ENCODE measurements at places on chromosomes 2 and 18. TPM values are rescaled to one million over a fixed set of nuclear protein-coding genes. Genes with fewer than 3 reads are reported as not detected.
A peak's percentile ranks its signal among the peaks of the same experiment; 100 is the strongest.

The R3HDM1 gene
- 29.8 TPM for total RNA-seq

The DYNAP gene
- total RNA-seq, result not detected

The RAB6C gene
- 0.68 TPM for total RNA-seq

The VWA3B gene
- not detected for total RNA-seq

The ZSWIM2 gene
- not detected for total RNA-seq

The PARD3B gene
- 25.7 TPM for total RNA-seq

The ITGA4 gene
- 40.3 TPM for total RNA-seq

The SLC25A12 gene
- total RNA-seq, result 27.2 TPM

The COL4A3 gene
- total RNA-seq, result 36.7 TPM

The TTC21B gene
- 23.7 TPM for total RNA-seq

The KCNG2 gene
- total RNA-seq, result 1.5 TPM

The CNGA3 gene
- not detected for total RNA-seq

The TMEM178A gene
- total RNA-seq, result 5.4 TPM

The CYRIA gene
- total RNA-seq, result 5.6 TPM

The PSME4 gene
- 56.0 TPM for total RNA-seq

The AQP12B gene
- not detected for total RNA-seq

The MREG gene
- total RNA-seq, result 10.7 TPM

The ADAM17 gene
- 32.4 TPM for total RNA-seq

The PLCL1 gene
- total RNA-seq, result 26.2 TPM

The CHRNA1 gene
- 0.41 TPM for total RNA-seq

The GKN1 gene
- total RNA-seq, result 20.7 TPM

DNA sequence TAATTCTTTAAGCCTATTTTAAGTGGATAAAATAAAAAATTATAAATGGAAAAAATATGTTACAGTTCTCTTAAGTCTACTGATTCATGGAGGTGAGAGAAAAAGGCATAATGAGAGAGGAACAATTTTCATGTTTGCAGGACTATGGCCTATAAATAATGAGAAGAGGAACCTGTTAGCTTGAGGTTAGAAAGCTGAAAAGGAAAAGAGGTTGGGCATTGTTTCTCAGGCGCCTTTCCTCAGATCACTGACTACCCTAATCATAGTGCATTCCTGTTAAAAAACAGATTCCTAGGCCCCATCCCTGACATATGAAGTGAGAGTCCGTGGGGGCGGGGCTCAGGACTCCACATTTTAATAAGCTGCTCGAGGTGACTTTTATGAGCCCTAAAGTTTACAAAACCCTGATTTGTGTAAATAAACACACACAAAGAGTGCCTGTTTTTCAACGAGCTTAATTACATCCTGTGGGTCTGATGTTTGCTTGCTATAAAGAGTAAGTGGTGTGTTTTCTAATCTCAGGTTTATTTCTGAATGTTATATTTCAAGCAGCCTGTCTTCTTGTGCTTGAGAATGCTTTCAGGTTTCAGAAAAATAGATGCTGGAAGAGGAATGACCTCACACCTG lies 335.5 kb downstream of the CLIP4 start:
- H3K27ac ChIP-seq, result no peak overlapping the region
- no peak overlapping the region for H3K4me3 ChIP-seq
- DNase-seq, result no peak
- H3K36me3 ChIP-seq, result no peaks in the 10 kb centered on the region
- H3K27me3 ChIP-seq, result no peaks in the 10 kb centered on the region

GRCh38 chr2:85728883-85729824 lies 24.6 kb upstream of the ATOH8 start:
- peak overlapping the region; percentile 18 for H3K4me3 ChIP-seq
- H3K27me3 ChIP-seq, result no peaks in the 10 kb centered on the region

- H3K36me3 ChIP-seq, result no peaks in the 10 kb centered on the region
- H3K4me1 ChIP-seq, result no peaks in the 10 kb centered on the region
- no peaks in the 10 kb centered on the region for H3K27me3 ChIP-seq
Measured at GRCh38 chr18:73408469-73408868, 540.7 kb upstream of the NETO1 start.

GRCh38 chr18:10543277-10543676 lies 17.4 kb downstream of the NAPG start:
- H3K27me3 ChIP-seq, result no peaks in the 10 kb centered on the region
- DNase-seq, result no peak
- peaks cover 33% of the 10 kb centered on the region for H3K36me3 ChIP-seq
- peak overlapping the region; percentile 45 for H3K27ac ChIP-seq

- no peak for DNase-seq
- no peak overlapping the region for H3K4me3 ChIP-seq
- no peaks in the 10 kb centered on the region for H3K36me3 ChIP-seq
- H3K27ac ChIP-seq, result no peak overlapping the region
- H3K27me3 ChIP-seq, result no peaks in the 10 kb centered on the region
Measured at GRCh38 chr18:42373584-42373983, 418.6 kb downstream of the PIK3C3 start.

GRCh38 chr2:123770996-123771720 lies 253.9 kb upstream of the CNTNAP5 start:
- no peaks in the 10 kb centered on the region for H3K36me3 ChIP-seq
- no peak for DNase-seq

DNA sequence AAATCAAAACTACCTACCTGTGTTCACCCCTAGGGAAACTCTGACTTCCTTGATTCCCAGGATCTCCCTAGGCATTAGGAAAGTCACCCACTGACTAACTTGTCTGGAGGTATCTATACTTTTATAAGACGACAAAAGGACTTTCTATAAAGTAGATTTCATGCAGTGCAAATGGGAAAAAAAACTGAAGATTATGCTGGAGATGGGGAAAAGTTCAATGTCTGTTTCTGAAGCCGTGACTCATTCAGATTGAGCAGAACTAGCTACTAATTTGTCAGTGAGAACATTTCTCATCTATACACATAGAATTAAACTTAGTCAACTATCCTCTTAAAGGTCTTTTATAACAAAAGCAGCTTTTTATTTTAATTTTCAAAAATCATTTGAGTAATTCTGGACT lies 6.0 kb downstream of the SEPTIN10 start:
- no peaks in the 10 kb centered on the region for H3K27me3 ChIP-seq
- no peak for DNase-seq
- peaks cover 24% of the 10 kb centered on the region for H3K4me1 ChIP-seq
- no peak overlapping the region for H3K4me3 ChIP-seq
- H3K36me3 ChIP-seq, result no peaks in the 10 kb centered on the region

DNA sequence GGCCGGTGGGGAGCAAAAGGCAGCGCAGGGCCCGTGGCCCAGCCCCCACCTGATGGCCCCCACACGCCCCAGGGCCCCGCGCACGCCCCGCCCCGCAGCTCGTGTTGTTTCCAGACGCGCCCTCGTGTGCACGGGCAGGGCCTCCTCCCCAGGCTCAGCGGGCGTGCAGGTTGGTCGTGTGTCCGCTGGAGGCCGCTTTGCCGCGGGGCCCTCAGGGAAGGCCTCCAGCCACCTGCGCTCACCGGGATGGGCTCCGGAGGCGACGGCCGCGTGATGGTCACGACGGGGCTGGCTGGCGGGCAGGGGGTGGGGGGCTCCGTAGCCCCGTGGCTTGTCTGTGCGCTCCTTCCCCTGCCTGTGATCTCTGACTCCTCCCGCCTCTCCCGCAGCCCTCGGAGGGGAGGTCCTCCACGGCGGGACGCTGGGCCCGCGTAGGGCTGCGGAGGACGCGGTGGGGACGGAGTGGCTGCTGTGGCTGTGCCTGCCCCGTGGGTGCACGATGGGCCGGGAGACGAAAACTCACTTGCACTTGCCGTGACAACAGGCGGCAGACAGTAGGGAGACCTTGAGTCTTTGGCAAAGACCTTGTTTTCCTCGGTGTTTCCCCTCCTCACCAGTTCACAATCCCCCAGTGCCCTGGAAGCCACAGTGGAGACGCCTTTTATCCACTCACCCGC lies 67.1 kb downstream of the RTP5 start:
- no peaks in the 10 kb centered on the region for H3K36me3 ChIP-seq
- DNase-seq, result no peak

DNA sequence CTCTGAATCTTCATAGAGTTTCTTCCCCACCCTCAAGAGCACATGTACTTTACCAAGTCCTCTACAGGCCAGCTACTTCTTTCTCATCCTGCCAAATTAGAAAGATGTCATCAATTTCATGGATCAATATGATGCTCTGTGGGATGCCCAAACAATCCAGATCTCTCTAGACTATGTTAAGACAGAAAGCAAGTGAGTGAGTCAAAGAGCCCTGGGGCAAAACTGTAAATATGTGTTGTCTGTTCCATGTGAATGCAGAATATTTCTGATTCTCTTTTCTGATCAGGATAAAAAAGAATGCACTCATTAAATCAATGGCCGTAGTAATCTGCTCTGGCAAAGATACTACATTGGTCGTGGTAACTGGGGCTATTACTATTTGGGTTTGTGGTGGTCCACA lies 53.1 kb upstream of the ROCK2 start:
- H3K4me3 ChIP-seq, result no peak overlapping the region
- no peak for DNase-seq
- H3K4me1 ChIP-seq, result peaks cover 31% of the 10 kb centered on the region
- no peaks in the 10 kb centered on the region for H3K36me3 ChIP-seq
- no peaks in the 10 kb centered on the region for H3K27me3 ChIP-seq
- no peak overlapping the region for H3K27ac ChIP-seq

GRCh38 chr2:149160701-149161217 lies 122.3 kb downstream of the LYPD6B start:
- no peaks in the 10 kb centered on the region for H3K36me3 ChIP-seq
- no peak overlapping the region for H3K4me3 ChIP-seq
- no peaks in the 10 kb centered on the region for H3K4me1 ChIP-seq
- DNase-seq, result no peak

- H3K36me3 ChIP-seq, result no peaks in the 10 kb centered on the region
- no peaks in the 10 kb centered on the region for H3K27me3 ChIP-seq
- no peak for DNase-seq
- H3K4me3 ChIP-seq, result no peak overlapping the region
- no peaks in the 10 kb centered on the region for H3K4me1 ChIP-seq
Measured at GRCh38 chr2:55843096-55843993, 80.2 kb downstream of the EFEMP1 start.

GRCh38 chr2:208134928-208135586 lies 5.4 kb upstream of the CRYGC start:
- no peaks in the 10 kb centered on the region for H3K27me3 ChIP-seq
- H3K4me3 ChIP-seq, result no peak overlapping the region
- no peak for DNase-seq
- no peak overlapping the region for H3K27ac ChIP-seq

DNA sequence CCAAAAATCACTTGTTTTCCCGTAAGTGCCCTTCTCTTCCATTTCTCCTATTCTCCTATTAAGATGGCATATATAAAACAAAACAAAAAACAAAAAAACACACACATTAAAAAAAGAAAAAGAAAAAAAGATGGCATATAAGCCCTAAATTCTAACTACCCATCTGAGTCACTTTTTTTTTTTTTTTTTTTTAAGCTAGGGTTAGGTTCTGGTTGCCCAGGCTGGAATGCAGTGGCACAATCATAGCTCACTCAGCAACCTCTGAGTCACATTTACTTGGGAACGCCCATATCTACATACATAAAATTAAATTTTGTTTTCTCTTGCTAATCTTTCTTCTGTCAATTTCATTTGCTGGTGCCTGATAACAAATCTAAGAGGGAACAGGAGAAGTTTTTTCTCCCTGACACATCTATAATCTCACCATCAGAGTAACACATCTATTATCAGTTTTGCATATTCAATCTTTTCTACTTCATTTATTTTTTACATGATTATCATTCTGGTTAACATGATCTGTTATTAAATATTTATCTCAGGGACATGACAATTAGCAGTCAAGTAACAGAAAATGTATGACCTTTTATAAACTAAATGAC lies 52.1 kb downstream of the EEF1B2 start:
- DNase-seq, result no peak
- H3K4me3 ChIP-seq, result no peak overlapping the region
- H3K27ac ChIP-seq, result no peak overlapping the region
- H3K36me3 ChIP-seq, result no peaks in the 10 kb centered on the region

DNA sequence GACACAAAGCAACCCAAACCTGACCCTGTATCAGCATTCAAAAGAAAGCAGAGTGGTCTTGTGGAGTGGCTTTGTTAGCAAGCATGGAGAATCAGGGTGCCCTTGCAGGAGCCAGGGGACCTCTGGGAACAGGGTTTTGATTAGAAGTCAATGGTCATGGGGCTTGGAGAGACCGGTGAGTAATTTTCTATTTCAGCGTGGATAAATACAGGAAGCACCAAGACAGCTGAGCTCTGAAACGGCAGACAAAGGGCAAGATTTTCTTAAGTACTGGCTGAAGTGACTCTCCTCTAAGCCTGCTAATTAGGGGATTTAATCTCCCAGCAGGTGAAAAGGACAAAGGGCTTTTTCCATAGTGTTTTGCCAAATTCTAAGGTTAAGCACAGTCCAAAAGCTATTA lies 78.0 kb upstream of the GAREM1 start:
- H3K36me3 ChIP-seq, result no peaks in the 10 kb centered on the region
- no peak for DNase-seq
- no peak overlapping the region for H3K4me3 ChIP-seq
- no peak overlapping the region for H3K27ac ChIP-seq

DNA sequence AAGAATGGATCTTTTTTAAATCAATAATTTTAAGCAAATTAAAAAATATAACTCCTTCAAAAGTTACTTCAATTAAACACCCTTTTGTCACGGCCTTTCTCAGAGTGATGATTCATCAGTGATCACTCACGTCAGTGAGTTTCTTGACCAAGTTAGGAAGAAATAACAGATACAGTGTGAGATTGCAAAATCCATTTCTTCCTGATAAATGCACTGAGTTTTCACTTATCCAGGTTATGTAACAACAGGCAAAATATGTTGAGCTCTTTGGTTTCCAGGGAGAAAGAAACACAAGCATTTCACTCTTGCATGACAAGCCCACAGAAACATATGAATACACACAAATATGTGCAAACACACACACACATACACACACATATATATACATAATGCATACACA lies 195.9 kb upstream of the CYRIA start:
- H3K4me1 ChIP-seq, result no peaks in the 10 kb centered on the region
- no peak for DNase-seq
- no peaks in the 10 kb centered on the region for H3K36me3 ChIP-seq
- no peaks in the 10 kb centered on the region for H3K27me3 ChIP-seq
- no peak overlapping the region for H3K4me3 ChIP-seq
- no peak overlapping the region for H3K27ac ChIP-seq

Measured in thoracic aorta (tissue), 2 donors.